Naive thymus-derived CD8-positive, alpha-beta T cell (primary cell): ENCODE measurements at places on chromosomes 3 and 15. TPM values are rescaled to one million over a fixed set of nuclear protein-coding genes. Genes with fewer than 3 reads are reported as not detected.

The AMIGO3 gene
- 1.0 TPM for total RNA-seq

The CGGBP1 gene
- 153 TPM for total RNA-seq

The RETNLB gene
- total RNA-seq, result not detected

The ZNF774 gene
- 0.42 TPM for total RNA-seq

The LCTL gene
- total RNA-seq, result not detected

The DLEC1 gene
- 4.6 TPM for total RNA-seq

The GOLGA8Q gene
- total RNA-seq, result 2.6 TPM

The IGSF10 gene
- total RNA-seq, result not detected

The GDPGP1 gene
- total RNA-seq, result 12.0 TPM

The CCR9 gene
- total RNA-seq, result 1.9 TPM

The BCHE gene
- total RNA-seq, result not detected

The GRIP2 gene
- not detected for total RNA-seq

The ANKRD63 gene
- 0.31 TPM for total RNA-seq

The IMPG2 gene
- 0.96 TPM for total RNA-seq

- H3K36me3 ChIP-seq, result no peaks in the 10 kb centered on the region
- H3K4me1 ChIP-seq, result peaks cover 17% of the 10 kb centered on the region
- no peaks in the 10 kb centered on the region for H3K27me3 ChIP-seq
- no peak overlapping the region for H3K4me3 ChIP-seq
- peak overlapping the region; percentile 13 for H3K27ac ChIP-seq
These were observed 26.2 kb downstream of the TRAK1 start for GRCh38 chr3:42117175-42118008.

DNA sequence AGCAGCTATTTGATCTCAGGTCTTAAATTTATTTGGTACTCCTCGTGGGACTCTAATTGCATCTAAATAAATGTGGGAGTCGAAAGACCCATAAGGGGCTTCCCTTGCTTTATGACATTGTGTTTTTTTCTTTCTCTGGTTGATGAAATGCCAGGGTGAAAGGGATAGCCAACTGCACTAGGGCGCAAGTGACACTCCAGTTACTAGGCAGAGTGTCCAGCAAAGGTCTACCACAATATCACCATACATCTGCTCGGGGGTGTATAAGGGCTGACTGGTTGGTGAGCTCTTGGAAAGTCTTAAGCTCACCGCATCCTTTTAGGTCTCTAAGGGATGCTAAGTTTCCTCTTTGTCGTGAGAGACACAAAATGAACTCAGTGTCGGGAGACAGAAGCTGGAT lies 54.0 kb downstream of the PGBD4 start:
- H3K4me1 ChIP-seq, result peaks cover 7% of the 10 kb centered on the region
- DNase-seq, result no peak
- H3K27ac ChIP-seq, result no peak overlapping the region

DNA sequence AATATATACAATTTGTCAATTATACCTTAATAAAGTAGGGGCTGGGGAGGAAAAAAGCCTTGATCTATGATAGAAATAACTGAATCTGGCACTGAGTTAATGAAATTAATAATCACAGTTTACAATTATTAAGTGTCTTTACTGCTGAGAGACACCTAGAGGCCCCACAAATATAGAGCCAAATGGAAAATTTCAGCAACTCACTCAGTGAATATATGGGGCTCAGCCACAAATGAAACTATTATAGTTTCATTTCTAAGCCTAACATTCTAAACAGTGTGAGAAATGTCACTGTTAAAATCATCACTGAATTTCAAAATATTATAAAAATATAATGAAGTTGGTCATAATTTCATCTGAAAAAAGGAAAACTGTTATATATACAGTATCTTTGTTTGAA lies 40.3 kb downstream of the GNB4 start:
- H3K4me1 ChIP-seq, result no peaks in the 10 kb centered on the region
- H3K36me3 ChIP-seq, result no peaks in the 10 kb centered on the region
- no peak overlapping the region for H3K4me3 ChIP-seq
- H3K27me3 ChIP-seq, result peaks cover 1% of the 10 kb centered on the region

DNA sequence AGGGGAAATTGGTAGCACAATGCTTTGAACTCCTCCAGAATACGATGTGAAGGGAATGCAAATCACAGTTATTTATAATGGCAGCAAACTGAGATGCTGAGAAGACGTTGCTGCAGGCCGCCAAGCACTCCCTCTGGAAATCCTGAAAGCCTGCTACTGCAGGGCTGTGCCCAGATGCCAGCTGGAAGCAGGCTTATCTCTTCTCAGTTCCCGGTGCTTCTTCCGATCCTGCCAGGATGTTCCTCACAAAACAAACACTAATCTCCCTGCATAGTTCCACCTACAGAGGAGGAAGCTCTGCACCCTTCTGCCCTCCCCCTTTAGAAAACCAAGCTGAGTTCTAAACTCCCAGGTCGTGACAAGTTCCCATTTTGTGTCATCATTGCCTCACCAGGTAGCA lies 201.7 kb upstream of the BCL6 start:
- H3K4me3 ChIP-seq, result no peak overlapping the region
- H3K27me3 ChIP-seq, result no peaks in the 10 kb centered on the region
- H3K36me3 ChIP-seq, result no peaks in the 10 kb centered on the region
- peaks cover 24% of the 10 kb centered on the region for H3K4me1 ChIP-seq
- no peak for DNase-seq
- no peak overlapping the region for H3K27ac ChIP-seq

- H3K27ac ChIP-seq, result no peak overlapping the region
- H3K36me3 ChIP-seq, result no peaks in the 10 kb centered on the region
- no peaks in the 10 kb centered on the region for H3K27me3 ChIP-seq
- no peaks in the 10 kb centered on the region for H3K4me1 ChIP-seq
These were observed 8.5 kb upstream of the DAG1 start for GRCh38 chr3:49461443-49462171.

- H3K4me3 ChIP-seq, result no peak overlapping the region
- DNase-seq, result no peak
- H3K4me1 ChIP-seq, result peaks cover 3% of the 10 kb centered on the region
- no peak overlapping the region for H3K27ac ChIP-seq
These were observed 409.0 kb upstream of the PROK2 start for GRCh38 chr3:72193771-72194430.

DNA sequence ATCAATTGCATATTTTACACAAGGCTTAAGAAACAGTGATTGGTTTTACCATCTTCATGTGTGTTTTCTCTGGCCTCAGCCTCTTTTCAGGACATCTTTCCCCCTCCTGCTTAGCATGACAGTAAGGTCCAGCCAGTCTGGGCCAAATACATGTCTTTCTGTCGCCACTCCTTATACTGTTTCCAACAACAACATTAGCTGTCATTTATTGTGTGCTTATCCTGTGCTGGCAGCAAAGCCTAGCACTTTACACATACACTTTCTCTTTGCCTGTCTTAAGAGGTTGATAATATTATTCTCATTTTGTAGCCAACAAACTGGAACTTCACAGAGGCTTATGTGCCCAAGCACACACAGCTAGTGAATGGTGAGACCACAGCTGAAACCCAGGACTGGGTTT lies 37.8 kb downstream of the B3GALNT1 start:
- H3K4me3 ChIP-seq, result no peak overlapping the region
- DNase-seq, result no peak
- H3K27ac ChIP-seq, result no peak overlapping the region
- no peaks in the 10 kb centered on the region for H3K36me3 ChIP-seq
- H3K27me3 ChIP-seq, result no peaks in the 10 kb centered on the region
- H3K4me1 ChIP-seq, result no peaks in the 10 kb centered on the region

GRCh38 chr3:72082776-72083462 lies 298.0 kb upstream of the PROK2 start:
- H3K27ac ChIP-seq, result no peak overlapping the region
- DNase-seq, result no peak
- H3K27me3 ChIP-seq, result peaks cover 2% of the 10 kb centered on the region

DNA sequence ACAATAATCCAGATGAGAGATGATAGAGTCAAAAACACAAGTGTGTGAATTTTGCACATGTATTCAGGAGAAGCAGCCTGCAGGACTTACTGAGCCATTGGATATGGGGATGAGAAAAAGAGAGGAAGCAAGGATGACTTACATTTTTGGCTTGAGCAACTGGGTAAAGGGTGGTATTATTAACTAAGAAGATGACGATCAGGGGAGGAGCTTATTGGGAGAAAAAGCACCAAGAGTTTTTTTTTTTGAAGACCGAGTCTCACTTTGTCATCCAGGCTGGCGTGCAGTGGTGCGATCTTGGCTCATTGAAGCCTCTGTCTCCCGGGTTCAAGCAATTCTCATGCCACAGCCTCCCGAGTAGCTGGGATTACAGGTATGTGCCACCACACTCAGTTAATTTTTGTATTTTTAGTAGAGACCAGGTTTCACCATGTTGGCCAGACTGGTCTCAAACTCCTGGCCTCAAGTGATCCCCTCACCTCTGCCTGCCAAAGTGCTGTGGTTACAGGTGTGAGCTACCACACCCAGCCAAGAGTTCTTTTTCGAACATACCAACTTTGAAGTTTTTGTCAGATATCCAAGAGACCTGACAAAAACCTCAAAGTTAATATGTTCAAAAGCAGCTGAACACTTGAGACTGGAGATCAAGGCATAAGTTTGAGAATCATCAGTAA lies 14.8 kb upstream of the SH3BP5 start:
- DNase-seq, result no peak
- H3K27ac ChIP-seq, result peak overlapping the region; percentile 91
- peaks cover 33% of the 10 kb centered on the region for H3K4me1 ChIP-seq
- peak overlapping the region; percentile 61 for H3K4me3 ChIP-seq
- no peaks in the 10 kb centered on the region for H3K36me3 ChIP-seq

- no peak overlapping the region for H3K4me3 ChIP-seq
- H3K36me3 ChIP-seq, result peaks cover 77% of the 10 kb centered on the region
- no peaks in the 10 kb centered on the region for H3K27me3 ChIP-seq
- H3K27ac ChIP-seq, result no peak overlapping the region
- no peak for DNase-seq
- H3K4me1 ChIP-seq, result peaks cover 16% of the 10 kb centered on the region
These were observed 43.4 kb downstream of the HLTF start for GRCh38 chr3:149042789-149043386.

DNA sequence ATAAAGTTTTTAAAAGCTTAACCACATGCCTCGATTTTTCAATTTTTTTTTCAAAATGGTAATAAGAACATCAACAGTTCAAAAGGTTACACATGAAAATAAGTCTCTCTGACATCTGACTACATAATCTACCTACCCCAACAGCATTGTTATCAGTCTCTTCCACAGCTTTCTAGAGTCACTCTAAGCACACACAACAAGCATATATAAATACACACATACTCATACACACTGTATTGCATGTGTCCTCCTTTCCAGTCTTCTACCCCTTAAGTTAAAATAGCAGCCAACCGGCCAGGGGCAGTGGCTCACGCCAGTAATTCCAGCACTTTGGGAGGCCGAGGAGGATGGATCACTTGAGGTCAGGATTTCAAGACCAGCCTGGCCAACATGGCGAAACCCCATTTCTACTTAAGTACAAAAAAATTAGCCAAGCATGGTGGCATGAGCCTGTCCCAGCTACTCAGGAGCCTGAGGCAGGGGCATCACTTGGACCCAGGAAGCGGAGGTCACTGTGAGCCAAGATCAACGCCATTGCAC lies 12.2 kb downstream of the TBL1XR1 start:
- H3K27ac ChIP-seq, result peak overlapping the region; percentile 36
- H3K36me3 ChIP-seq, result no peaks in the 10 kb centered on the region
- no peaks in the 10 kb centered on the region for H3K27me3 ChIP-seq
- DNase-seq, result no peak

- H3K27me3 ChIP-seq, result no peaks in the 10 kb centered on the region
- no peak overlapping the region for H3K27ac ChIP-seq
- no peaks in the 10 kb centered on the region for H3K4me1 ChIP-seq
These were observed 96.1 kb upstream of the SNTN start for GRCh38 chr3:63556401-63556800.

GRCh38 chr3:186013312-186013711 lies 75.5 kb upstream of the TRA2B start:
- peaks cover 10% of the 10 kb centered on the region for H3K27me3 ChIP-seq
- H3K36me3 ChIP-seq, result no peaks in the 10 kb centered on the region
- DNase-seq, result no peak
- no peak overlapping the region for H3K4me3 ChIP-seq
- H3K4me1 ChIP-seq, result no peaks in the 10 kb centered on the region

GRCh38 chr15:56199038-56199437 lies 44.6 kb downstream of the RFX7 start:
- H3K27me3 ChIP-seq, result no peaks in the 10 kb centered on the region
- no peak overlapping the region for H3K4me3 ChIP-seq
- peaks cover 48% of the 10 kb centered on the region for H3K4me1 ChIP-seq
- H3K36me3 ChIP-seq, result no peaks in the 10 kb centered on the region

- H3K4me1 ChIP-seq, result no peaks in the 10 kb centered on the region
- no peak for DNase-seq
- H3K27me3 ChIP-seq, result peaks cover 24% of the 10 kb centered on the region
- H3K36me3 ChIP-seq, result no peaks in the 10 kb centered on the region
These were observed at the start of gene UNC13C for GRCh38 chr15:53978253-53978906. Gene UNC13C, plus strand, starts transcription at chr15:53978441. Its CDS starts 34,463 bp downstream, at chr15:54012904.

DNA sequence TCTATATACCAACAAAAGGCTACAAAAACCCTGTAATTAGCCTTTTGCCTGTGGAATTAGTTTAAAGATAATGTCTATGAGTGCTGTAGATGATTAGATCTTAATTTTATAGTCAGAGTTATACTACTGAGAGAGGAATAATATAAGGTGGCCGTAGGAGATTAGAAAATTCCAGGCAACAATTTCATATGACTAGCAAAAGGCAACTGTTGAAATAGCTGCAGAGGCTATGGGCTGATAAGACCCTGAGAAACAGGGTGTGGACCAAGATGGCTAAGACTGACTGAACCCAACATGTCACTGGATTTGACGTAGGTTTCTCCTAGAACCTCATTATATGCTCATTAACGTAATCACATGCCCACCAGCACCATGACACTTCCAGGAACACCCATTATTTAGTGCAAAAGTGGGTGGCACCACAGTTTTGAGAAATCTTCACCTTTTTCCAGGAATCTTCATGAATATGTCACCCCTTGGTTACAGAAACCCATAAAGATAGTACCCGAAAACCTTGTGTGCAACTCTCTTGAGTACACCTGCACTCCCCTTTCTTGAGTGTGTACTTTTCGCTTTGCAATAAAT lies 29.1 kb upstream of the SCG3 start:
- H3K36me3 ChIP-seq, result no peaks in the 10 kb centered on the region
- no peak for DNase-seq
- H3K4me3 ChIP-seq, result no peak overlapping the region
- no peaks in the 10 kb centered on the region for H3K27me3 ChIP-seq
- H3K4me1 ChIP-seq, result no peaks in the 10 kb centered on the region

DNA sequence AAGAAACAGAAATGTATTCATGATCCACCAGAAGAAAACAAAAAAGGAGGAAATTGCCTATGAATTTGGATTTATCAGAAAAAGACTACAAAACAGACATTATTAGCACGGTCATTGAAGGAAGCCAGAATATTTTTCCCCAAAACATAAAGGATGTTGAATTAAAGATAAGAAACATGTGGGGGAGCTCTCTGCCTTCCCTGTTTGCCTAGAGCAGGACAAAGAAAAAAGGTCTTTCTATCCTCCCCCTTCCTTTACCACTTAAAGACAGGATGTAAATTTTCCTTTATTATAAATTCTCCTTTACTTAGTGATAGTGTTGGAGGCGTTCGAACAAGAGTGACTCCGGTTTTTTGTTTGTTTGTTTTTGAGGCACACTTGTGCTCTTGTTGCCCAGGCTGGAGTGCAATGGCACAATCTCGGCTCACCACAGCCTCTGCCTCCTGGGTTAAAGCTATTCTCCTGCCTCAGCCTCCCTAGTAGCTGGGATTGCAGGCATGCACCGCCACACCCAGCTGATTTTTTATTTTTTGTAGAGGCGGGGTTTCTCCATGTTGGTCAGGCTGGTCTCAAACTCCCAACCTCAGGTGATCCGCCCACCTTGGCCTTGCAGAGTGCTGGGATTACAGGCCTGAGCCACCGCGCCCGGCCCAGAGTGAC lies 14.9 kb upstream of the RPN1 start:
- H3K27me3 ChIP-seq, result no peaks in the 10 kb centered on the region
- no peak overlapping the region for H3K27ac ChIP-seq
- H3K4me3 ChIP-seq, result no peak overlapping the region
- DNase-seq, result no peak
